ENCODE measurements at places on chromosomes 5 and 9.

DNA sequence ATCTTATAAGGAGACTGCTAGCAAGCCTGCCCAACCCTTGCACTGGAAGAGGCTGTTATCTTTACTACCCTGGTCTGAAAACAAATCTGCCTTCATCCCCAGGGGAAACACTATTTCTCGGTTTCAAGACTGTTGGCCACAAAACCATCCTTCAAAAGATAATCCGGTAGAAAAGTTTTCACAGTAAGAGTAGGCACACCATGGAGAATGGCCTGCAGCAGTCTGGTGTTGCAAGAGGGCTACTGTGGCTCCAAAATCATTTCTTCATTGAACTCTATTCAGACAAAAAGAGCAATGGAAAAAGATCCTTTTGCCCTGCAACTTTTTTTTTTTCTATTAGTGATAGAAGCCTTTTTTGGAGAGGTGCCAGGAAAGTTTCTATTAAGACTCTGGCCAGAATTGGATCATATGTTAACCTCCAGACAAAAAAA lies 163.9 kb downstream of the ARHGEF28 start:
- DNase-seq, result no peak

DNA sequence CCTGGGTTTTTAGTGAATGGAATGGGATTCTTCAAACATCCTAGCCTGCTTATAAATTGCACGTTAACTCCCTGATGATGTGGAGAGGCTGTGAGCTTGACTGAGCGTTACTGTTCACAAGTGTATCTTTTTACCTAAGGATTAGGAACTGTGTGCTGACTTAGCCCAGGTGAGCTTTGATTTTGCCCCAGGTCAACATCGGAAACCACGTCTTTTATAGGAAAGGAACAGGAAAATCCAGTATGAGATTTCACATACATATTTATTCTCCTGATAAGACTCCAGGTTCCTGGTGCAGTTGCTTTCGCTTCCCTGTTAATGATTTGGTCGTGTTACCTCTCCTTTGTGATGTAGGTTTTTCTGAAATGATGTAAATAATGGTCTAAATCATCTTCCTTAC lies 103.2 kb upstream of the BASP1 start:
- DNase-seq, result no peak

- no peak for DNase-seq
Observed at GRCh38 chr5:169763376-169764017, 126.4 kb downstream of the DOCK2 start.

DNA sequence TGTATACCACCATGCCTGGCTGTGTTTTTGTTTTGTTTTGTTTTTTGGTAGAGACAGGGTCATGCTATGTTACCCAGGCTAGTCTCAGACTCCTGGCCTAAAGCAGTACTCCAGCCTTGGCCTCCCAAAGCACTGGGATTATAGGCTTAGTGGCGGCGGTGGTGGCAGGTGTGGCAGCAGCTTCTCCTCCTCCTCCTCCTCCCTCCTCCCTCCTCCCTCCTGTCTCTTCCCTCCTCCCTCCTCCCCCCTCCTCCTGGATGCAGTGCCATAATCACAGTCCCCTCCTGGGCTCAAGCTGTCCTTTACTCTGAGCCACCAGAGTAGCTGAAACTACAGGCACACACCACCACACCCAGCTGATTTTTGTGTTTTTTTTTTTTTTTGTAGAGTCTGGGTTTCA lies 71.2 kb downstream of the UHRF2 start:
- DNase-seq, result no peak

DNA sequence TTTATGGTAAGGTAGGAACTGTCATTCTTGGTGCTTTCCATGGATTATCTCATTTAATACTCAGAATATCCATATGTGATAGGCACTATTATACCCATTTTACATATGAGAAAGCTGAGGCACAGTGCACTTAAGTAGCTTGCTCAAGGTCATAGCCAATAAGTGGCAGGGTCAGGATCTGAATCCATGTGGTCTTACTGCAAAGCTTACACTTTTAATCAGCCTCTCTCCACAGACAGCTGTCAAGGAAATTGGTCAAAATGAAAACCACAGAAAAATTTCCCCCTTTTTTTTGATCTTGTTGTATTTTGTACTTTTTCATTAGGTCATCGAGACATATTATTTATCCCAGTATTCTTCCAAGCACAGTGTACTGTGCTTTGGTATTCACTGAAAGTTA lies 78.5 kb downstream of the ERCC6L2 start:
- DNase-seq, result no peak

GRCh38 chr9:96556701-96557461 lies 62.8 kb downstream of the CDC14B start:
- DNase-seq, result no peak

- DNase-seq, result no peak
Observed at GRCh38 chr5:154395407-154396106, 50.2 kb upstream of the SAP30L start.

DNA sequence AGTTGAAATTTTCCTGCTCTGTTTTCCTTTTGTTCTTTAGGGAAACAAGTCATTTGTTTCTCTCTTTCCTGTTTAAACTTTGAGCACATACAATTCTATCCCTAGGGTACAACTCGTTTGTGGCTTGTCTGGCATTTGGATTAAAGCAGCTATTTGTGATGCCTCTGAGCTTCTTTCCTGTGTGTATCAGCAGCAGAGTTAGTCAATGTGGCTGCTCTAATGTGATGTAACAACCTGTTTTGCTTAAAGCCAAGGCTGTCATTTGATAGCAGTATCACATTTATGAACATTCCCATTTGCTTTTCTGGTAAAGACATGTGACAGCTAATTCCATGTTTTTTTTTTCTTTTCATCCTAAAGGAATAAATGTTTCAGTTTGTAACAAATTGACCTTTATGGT lies 314.3 kb upstream of the CHD1 start:
- DNase-seq, result no peak

GRCh38 chr9:118809160-118809625 lies 560.0 kb downstream of the BRINP1 start:
- DNase-seq, result no peak

DNA sequence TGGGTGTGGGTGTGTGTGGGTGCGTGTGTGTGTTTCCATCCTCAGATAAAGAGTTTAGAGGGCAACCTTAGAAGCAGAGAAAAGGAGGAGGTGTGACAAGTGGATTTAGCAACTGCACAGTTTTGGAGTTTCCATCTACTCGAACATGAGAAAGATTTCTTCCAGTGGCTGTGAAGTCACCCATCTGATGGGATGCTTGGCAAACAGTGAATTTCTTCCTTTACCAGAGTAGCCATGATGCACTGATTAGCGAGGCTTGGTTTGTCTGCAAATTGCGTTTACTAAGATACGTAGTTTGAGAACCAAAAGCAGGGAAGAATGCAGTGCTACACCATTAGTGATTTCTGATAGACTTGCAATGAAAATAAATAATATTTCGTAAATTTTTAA lies 791 bp upstream of the STARD4 start:
- DNase-seq, result no peak

DNA sequence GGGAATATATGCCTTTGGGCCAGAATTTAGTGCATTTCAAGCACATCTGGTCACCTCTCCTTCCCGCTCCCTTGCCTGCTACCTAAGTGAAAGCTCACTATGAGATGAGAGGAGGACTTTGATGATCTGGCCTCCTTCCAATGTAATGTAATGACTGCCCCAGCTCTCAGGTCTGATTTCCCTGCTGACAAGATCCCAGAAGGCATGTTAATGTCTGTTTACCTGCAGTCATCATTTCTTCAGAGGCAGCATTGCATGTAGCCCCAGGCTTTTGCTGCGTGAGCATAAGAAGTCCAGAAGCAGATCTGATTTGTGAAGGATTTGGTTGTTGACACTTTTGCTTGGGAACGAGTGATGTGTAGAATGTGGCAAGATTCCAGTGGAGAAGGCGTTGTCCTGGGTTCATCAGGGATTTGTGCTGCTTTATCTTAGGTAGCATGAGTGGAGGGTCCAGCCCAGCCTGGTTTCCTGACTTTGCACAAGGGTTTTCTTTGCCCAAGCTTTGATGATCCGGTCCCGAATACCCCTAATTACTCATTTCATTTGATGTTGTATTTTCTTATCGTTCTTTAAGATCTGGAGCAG lies 192.7 kb downstream of the GOLPH3 start:
- no peak for DNase-seq

DNA sequence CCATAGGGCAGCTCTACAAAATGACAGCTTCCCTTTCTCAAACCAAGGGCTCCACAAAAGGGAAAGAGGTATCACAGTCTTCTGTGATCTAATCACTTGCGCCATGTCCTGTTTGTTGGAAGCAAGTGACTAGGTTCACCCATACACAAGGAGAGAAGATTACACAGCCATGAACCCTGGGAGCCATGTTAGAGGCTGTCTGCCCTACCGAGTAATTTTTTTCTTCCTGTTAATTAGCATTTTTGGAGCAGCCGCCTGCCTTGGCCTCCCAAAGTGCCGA lies 33.2 kb upstream of the GOLPH3 start:
- no peak for DNase-seq

- DNase-seq, result no peak
Observed at GRCh38 chr5:82942083-82942881, 134.9 kb downstream of the TMEM167A start.

GRCh38 chr5:139648205-139649081 lies at the start of gene CXXC5:
Gene CXXC5, plus strand, starts transcription at chr5:139648349. Its CDS starts 32,175 bp downstream, at chr5:139680524.
- no peak for DNase-seq

DNA sequence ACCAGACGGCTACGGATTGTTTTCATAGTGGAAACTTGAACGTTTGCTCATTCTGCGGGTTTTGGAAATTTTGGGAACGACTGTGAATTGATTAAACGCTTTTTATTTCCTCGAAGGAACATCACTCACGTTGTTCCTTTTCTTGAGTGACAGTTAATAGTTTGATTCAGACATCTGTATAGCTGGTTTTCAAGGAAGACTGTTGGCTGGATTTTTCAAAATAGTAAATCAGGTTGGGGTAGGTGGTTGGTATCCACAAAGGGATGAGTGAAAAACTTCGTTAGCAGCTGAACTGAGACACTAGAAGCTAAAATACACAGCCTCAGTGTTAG lies 1.1 kb downstream of the TGFBR1 start:
- no peak for DNase-seq

DNA sequence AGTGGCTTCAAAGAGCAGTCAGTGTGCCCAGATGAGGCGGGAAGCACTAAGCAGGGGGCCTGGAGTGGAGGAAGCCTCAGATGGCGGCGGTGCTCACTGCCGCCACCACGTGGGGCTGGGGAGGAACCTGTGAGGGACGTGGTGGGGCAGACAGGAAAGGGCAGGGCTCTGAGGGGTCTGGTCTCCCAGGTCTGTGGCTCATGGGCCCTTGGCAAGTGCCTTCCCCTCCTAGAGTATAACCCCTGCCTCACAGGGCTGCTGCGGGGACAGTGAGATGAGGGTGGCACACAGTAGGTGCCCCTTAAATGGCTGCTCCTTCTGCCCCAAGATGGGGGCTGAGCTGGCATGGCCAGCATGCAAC lies 26.6 kb downstream of the NR5A1 start:
- DNase-seq, result no peak

DNA sequence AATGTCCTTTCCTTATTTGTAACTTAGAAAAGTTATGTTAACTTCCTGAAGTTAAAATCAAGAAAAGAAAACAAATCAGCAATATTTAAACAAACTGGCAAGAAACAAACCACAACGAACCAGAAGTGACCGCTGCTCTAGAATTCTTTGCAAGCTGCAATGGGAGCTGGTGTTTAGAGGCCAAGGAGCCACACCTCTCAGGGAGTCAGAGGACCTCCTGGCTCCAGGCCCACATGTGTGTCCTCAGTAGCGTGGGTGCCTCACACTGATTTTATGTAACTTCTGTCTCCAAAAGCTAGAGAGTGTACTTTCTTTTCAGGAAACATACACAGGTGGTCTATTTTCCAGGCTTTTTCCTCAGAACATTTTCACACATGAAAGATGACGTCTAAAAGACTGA lies 100.4 kb downstream of the IRX2 start:
- no peak for DNase-seq

- no peak for DNase-seq
Observed at GRCh38 chr9:98778711-98779530, 17.4 kb downstream of the ANKS6 start.

DNA sequence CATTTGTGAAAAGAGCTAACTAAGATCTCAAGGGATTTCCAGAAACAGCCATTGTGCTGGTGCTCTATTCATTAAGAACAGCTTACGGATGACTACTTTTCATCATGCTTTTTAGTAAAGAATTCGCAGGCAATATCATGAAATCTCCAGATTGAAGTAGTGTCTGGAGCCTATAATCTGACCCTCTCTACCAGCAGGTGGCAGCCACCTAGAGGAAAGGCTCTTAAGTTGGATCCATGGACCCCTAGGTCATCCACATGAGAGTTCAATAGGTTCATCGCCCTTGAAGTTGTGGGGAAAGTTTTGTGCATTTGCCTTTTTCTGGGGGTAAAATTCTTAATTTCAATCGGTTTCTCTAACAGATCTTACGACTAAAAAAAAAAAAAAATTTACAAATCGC lies 82.3 kb downstream of the SLC1A3 start:
- DNase-seq, result no peak

GRCh38 chr5:62662521-62662920 lies 83.9 kb downstream of the LRRC70 start:
- no peak for DNase-seq

DNA sequence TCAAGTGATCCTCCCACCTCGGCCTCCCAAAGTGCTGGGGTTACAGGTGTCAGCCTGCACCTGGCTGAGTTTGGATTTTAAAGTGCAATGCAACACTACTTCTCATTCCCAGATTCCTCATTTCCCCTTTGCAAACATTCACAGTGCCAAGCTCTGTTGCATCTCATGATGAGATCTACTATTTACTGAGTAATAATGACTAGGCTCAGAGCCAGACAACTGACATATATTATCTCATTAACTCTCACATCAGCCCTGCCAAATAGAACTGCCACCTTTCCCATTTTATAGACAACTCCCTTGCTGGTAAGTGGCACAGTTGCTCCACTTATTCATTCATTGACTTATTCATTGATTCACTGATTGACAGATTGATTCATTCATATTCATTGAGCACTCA lies 7.0 kb downstream of the PDE6A start:
- no peak for DNase-seq

DNA sequence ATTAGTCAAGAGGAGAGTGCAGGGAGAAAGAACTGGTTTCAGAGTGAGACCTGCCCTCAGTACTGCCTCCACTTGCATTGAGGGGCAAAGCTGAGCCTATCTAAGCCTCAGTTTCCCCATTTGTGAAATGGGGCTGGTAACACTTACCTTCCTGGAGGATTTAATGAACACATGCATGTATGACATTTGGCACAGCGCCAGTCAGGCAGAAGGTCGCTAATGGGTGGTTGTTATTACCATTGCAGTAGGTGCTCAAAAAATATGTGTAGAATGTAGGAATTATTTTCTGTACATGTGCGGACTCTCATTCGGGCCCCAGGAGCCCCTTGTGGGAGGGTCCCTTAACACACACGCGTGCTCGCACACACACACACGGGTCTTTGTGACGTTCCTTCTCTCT lies 10.9 kb downstream of the FAT2 start:
- DNase-seq, result no peak

- no peak for DNase-seq
Observed at GRCh38 chr9:94643741-94644140, 4.4 kb upstream of the FBP1 start.

DNA sequence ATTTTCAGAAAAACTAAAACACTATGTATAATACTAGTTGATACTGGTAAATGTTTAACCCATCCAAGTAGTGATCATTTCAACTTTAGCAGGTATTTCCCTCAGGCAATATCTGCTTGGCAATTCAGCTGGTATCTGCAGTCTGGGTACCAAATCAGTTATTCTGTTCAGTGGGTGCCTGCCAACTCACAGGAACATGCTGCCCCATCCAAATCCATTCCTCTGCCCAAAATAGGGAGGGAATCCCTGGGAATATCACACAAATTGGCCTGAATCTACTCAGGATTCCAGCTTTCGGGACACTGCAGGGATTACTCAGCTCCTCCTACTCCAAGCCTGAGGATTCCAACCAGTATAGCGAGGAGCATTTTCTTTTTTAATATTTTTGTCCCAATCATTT lies 61.7 kb upstream of the PDE4D start:
- no peak for DNase-seq
